ENCODE measurements at places on chromosomes 11 and 22. TPM values are rescaled to one million over a fixed set of nuclear protein-coding genes. Genes with fewer than 3 reads are reported as not detected.

The DDIAS gene
- 8.1 TPM for total RNA-seq

- no peaks in the 10 kb centered on the region for H3K36me3 ChIP-seq
- no peak for DNase-seq
- no peaks in the 10 kb centered on the region for H3K27me3 ChIP-seq
- H3K27ac ChIP-seq: no peak overlapping the region
- H3K4me3 ChIP-seq: no peak overlapping the region
These were observed 22.6 kb downstream of the PDGFB start for GRCh38 chr22:39221999-39222686.

DNA sequence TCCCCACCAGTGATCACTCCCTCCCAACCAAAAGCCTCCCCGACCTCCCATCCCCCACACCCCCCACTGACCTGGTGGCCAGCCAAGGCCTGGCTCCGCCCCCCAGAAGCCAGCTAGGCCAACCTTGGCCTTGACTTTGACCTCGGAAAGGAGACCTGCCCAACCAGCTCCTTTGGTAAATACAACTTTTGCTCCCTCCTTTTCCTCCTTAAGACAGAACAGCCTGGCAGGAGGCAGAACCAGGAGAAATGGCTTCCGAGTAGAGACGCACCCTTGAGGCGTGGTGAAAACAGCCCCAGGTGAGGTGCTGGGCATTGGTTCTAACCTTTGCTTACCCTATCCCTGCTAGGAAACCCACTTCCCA, 27.0 kb downstream of the PLEKHA7 start:
- H3K4me1 ChIP-seq: peaks cover 4% of the 10 kb centered on the region
- no peak for DNase-seq
- no peak overlapping the region for H3K27ac ChIP-seq
- no peaks in the 10 kb centered on the region for H3K36me3 ChIP-seq
- no peaks in the 10 kb centered on the region for H3K27me3 ChIP-seq

- H3K36me3 ChIP-seq: no peaks in the 10 kb centered on the region
- no peak for DNase-seq
- no peak overlapping the region for H3K27ac ChIP-seq
- H3K27me3 ChIP-seq: no peaks in the 10 kb centered on the region
- H3K4me1 ChIP-seq: no peaks in the 10 kb centered on the region
These were observed 29.0 kb upstream of the API5 start for GRCh38 chr11:43282607-43283440.

The OR51E1 gene
- total RNA-seq: 0.33 TPM

The SELENOM gene
- total RNA-seq: 14.4 TPM

The DNHD1 gene
- 3.4 TPM for total RNA-seq
